ENCODE measurements at places on chromosomes 12 and 14.

DNA sequence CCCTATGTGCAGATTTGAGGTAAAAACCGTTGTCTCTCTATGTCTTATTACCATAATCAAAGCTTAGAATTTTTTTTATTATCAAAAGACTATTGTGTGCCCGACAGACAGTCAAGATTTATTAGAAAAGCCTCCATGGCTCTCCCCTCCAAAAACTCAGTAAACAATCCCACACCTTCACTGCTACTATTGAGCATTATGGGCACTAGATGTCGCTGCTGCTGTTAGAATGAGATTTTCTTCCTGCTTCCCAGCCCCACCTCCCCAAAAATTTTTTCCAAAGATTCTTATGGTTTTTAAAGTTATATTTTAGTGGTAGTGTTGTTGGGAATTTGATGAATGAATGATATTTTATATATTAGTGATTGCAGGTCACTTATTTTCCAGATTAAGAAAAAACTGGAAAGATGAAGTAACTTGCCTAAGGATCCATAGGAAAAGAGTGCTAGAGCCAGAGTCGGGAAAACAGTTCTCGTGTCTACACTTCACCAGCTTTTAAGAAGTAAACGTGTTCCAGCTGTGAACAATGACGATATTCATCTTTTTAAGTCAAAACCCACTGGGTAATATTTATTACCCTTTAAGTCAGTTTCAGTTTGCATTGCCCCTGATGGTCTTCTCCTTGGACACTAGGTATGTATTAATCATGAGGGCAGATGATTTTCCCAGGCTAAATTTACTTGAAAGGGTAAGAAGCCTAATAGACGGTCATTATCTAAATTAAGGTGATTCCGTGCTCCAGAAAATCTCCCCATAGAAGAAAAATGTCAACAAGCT, 12.2 kb upstream of the FOXG1 start:
- DNase-seq: no peak

GRCh38 chr14:104993306-104993705, 7.7 kb downstream of the CLBA1 start:
- DNase-seq: no peak

DNA sequence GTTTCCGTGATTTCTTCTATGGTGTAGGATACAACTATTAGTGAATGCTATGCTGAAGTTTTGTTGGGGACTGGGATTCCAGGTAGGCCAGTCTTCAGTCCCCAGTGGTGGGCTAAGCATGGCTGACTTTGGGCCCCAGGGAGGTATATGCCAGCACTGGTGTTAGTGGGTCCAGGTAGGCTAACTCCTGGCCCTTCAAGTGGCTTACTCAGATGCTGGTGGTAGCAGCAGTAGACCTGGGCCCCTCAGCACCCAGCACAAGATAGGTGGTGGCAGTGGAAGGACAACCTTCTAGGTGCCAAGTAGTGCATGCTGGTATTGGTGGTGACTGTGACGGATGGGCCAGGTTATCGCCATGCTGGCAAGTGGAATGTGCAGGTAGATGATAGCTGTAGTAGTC, 955.1 kb downstream of the TMTC2 start:
- DNase-seq: no peak

DNA sequence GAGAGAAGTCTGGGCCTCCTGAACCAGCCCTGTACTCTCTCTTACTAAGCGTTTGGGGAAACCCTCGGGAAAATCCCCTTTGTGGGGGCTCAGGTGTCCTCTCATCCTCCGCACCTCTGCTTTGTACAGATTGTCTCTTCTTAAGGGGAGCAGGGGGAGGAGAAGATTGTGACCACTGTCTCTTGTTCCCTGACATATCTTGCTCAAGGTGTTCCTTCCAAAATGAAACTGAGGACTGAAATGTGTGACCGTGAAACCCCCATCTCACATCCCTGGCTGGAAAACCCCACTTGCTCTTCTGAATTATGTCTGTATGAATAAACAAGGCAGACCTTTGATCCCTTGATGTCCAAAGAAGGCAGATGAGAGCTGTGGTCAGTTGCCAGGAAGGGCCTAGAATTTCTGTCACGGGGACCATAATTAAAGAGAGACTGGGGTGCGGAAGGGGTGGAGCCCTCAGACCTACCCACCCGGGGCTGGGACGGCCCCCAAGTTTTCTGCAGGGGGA, 369.8 kb downstream of the AACS start:
- no peak for DNase-seq

DNA sequence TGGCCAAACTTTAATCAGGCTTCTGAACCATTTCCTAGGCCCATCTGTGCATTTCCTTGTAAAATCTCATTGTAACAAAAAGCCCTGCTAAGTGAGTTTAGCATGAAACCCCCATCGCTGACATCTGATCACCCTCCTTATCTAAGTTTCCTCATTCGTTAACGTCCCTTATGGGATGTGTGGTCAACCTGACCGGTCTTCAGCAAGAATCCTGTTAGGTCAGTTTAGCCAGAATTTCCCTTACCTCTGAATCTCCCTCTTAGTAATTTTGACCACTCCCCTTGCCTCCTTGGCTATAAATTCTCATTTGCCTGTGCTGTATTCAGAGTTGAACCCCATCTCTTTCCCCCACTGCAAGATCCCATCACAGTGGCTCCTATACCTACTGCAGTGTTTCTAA, 239.3 kb downstream of the RMST start:
- DNase-seq: no peak

DNA sequence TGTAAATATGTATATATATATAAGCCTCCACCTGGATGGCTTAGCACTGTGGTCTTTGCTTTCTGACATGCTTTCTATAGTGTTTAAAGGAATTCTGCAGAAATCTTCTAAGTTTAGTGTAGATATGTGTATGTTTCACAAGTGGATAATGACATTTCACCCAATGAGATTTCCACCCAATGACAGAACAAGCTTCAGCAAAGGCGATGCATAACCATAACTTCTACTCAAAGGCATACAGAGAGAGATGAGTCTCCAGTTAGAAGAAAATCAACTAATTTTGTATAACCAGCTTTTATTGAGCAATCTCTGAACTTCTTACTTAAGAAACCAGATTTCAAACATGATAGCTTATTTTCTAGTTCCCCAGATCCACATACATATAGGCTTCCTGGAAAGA, 134.0 kb downstream of the DYRK2 start:
- no peak for DNase-seq

DNA sequence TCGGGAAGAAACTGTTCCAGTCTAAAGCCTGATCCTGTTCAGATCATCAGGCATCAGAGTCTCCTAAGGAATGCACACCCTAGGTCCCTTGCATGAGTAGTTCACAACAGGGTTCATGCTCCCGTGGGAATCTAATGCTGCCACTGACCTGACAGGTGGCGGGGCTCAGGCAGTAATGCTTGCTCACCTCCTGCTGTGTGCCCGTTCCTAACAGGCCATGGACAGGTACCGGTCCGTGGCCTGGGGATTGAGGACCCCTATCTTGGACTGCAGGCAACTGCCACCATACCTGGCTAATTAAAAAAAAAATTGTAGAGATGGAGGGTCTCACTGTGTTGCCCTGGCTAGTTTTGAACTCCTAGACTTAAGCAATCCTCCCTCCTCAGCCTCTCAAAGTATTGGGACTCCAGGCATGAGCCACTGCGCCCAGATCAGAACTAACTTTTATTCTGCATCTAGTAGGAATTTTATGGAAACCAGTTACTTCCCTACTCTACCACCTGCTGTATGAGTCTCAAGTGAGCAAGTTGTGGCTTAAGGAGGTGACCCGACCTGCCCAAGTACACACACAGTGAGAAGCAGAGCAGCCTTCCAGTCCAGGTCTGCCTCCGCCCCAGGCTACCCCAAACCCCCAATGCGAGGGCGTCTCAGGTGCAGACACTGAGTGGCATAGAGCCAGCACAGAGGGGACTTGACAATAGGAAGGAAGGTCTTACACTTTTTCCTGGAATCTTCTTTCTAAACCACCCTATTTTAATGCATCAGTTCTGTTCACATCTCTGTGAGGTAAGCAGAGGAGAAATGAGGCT, 2.5 kb upstream of the PAPLN start:
- no peak for DNase-seq
